ENCODE measurements at places on chromosomes 12 and 14. TPM values are rescaled to one million over a fixed set of nuclear protein-coding genes. Genes with fewer than 3 reads are reported as not detected.
A peak's percentile ranks its signal among the peaks of the same experiment; 100 is the strongest.

The ZNF891 gene
- total RNA-seq, result 4.2 TPM

The NEK9 gene
- total RNA-seq, result 117 TPM

The CHST11 gene
- 27.2 TPM for total RNA-seq

GRCh38 chr14:68734231-68734732 lies 58.6 kb downstream of the ZFP36L1 start:
- peak overlapping the region; percentile 10 for H3K27ac ChIP-seq
- H3K27me3 ChIP-seq, result no peaks in the 10 kb centered on the region
- DNase-seq, result no peak
- peak overlapping the region; percentile 3 for H3K4me3 ChIP-seq
- H3K36me3 ChIP-seq, result no peaks in the 10 kb centered on the region

DNA sequence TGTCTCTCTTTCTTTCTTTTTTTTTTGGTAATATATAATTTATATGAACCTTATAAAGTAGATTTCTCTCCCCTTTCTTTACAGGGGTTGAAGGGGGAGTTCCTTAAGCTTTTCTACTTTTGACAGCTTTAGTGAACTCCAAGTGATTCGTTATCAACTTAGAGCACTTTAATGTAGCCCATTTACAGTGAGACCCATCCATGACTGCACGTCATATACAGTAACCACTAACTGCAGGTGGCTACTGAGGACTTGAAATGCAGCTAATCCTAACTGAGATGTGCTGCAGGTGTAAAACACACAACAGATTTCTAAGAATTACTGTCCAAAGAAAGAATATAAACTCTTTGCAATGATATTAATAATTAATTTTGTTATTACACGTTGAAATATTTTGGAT lies 582 bp downstream of the LRRIQ1 start:
- H3K27me3 ChIP-seq, result peaks cover 13% of the 10 kb centered on the region
- H3K4me1 ChIP-seq, result peaks cover 6% of the 10 kb centered on the region
- H3K36me3 ChIP-seq, result no peaks in the 10 kb centered on the region
- DNase-seq, result no peak
- peak overlapping the region; percentile 97 for H3K4me3 ChIP-seq
- H3K27ac ChIP-seq, result peak overlapping the region; percentile 93

GRCh38 chr12:80400571-80400991 lies 43.5 kb upstream of the PTPRQ start:
- H3K36me3 ChIP-seq, result no peaks in the 10 kb centered on the region
- H3K4me1 ChIP-seq, result no peaks in the 10 kb centered on the region
- no peak for DNase-seq
- H3K4me3 ChIP-seq, result no peak overlapping the region
- H3K27me3 ChIP-seq, result peaks cover 6% of the 10 kb centered on the region
- no peak overlapping the region for H3K27ac ChIP-seq

DNA sequence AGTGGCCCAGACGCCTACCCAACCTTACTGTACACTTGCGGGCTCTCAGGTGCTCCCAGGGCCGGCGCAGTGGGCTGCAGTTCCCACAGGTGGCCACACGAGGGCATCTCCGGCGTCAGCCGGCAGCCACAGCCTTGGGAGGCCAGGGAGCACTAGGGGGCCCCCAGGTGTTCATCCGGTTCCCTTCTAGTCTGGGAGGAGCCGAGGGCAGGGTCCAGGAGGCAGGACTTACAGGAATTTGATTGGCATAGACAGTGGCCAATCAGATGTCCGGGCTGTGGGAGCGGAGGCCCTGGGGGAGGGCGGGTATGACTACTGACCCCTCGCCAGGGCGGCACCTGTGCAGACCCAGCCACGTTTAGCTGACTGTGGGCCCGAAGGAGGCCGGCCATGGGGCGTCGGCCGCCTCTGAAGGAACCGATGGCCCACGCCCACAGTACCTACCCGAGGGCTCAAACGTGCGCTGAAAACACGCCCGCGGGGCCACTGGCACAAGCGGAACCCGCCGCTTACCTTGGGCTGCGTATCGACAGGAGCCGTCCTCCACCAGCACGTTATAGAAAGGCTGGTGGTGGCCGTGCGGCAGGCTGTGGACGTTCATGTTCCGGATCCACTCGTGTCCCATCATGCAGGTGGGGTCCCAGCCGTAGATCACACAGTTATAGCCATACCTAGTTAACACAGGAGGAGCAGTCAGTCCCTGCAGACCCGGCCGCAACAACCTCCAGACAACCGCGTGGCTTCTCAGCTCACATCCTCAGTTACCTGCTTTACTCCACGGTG lies 34.8 kb downstream of the FBXO21 start:
- H3K36me3 ChIP-seq, result peaks cover 52% of the 10 kb centered on the region
- H3K27ac ChIP-seq, result no peak overlapping the region
- no peak overlapping the region for H3K4me3 ChIP-seq
- DNase-seq, result peak; percentile 77
- no peaks in the 10 kb centered on the region for H3K27me3 ChIP-seq

- peaks cover 5% of the 10 kb centered on the region for H3K4me1 ChIP-seq
- no peaks in the 10 kb centered on the region for H3K36me3 ChIP-seq
- DNase-seq, result no peak
- peak overlapping the region; percentile 49 for H3K27ac ChIP-seq
- no peaks in the 10 kb centered on the region for H3K27me3 ChIP-seq
Measured at GRCh38 chr14:24982472-24983155, 67.3 kb downstream of the STXBP6 start.

All from type B pancreatic cell (in vitro differentiated cells).